ENCODE measurements at places on chromosomes 11 and 22.

DNA sequence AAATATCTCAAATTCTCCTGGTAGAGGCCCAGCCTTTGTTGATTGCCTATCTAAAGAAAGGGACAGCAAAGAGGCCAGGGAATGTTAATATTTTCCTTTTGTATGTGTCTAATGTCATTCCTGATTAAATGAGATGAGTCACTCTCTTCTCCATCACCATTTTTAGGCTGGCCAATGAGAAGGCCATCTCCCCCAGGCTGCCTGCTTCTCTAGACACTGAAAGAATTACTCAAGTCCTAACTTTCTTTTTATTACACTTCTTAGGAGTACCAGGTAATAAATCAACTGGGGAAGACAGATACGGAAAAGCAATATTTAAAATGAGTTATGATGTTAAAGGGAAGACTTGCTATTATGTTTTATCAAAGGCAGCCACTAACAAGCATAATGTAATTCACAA is 259.2 kb upstream of the SORL1-AS1 start:
- DNase-seq, result no peak

- DNase-seq, result no peak
These were observed 443 bp downstream of the BTBD18 start for GRCh38 chr11:57751176-57751575.

- no peak for DNase-seq
These were observed 51.5 kb upstream of the PHOX2A start for GRCh38 chr11:72295471-72295870.

DNA sequence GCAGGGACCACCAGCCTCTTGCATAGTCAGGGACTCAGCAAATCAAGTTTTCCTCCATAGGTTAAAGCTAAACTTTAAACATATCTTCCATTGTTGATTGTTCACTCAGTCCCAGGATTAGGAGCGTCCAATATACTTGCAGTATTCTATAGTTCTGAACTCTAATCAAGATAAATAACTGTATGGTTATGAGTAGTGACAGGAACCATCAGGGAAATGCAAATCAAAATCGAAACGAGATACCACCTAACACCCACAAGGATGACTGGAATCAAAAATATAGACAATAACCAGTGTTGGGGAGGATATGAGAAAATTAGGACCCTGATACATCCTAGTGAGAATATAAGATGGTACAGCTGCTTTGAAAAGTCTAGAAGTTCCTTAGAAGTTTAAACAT is 190.0 kb downstream of the ETS1 start:
- no peak for DNase-seq

- DNase-seq, result peak; percentile 50
These were observed 450 bp upstream of the BCL2L13 start for GRCh38 chr22:17638182-17638431.

DNA sequence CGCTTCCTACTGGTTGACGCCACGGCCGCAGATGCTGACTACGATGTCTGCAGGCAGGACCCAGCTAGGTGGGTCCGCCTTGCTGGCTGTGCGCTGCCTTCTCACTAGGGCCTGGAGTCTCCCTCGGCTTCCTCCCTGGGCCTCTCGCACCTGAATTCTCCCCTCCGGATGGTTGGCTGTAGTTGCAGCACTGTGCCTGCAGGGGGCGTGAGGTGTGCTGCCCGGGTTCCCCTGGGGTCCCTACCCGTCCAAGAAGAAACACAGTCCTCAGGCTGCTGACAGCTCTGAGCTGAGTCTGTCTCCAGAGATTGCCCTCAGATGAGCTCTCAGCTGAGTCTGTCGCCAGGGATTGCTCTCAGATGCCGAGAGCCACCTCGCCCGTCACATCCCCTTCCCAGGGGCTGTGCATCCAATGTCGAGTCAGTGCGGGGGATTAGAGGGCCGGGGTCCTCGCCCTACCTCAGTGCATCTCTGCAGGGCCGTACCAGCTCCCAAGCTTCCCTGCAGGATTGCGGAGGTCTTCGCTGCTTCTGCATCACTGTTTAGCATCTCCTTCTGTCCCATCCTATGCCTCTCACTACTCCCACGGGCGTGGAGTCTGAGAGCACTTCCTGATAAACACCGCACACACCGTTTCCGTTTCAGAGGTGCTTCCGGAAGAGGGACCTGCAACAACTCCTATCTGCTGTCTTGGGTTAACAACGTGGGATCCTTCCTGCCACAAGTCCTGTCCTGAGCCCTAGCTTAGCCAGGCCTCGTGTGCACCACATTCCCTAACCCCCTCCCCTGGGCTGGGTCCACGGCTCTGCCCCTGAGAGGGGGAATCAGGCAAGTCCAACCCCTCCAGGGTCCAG is 196.9 kb downstream of the CSNK2A3 start:
- DNase-seq, result no peak

Data from hippocampal formation (tissue), 2 donors.